ENCODE measurements at places on chromosomes 2 and 18.

DNA sequence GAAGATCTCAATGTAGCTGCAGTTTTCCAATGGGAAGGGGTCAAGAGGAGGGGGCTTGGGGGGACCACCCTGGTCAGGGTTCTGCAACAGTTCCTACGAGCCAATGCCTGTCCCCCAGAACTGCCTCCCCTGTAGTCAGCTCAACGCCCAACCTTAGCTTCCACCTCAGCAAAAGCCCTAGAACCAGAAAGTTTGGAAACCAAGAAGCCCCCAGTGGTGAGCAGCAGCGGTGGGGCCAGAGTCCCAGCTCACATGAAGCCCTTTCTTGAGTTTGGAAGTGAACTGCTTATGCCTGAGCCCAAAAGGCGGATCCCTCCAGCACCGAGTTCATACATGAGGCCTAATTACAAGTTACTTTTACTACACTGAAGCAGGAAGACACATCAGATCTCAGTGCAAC, 162.4 kb downstream of the HDAC4 start:
- DNase-seq: no peak

GRCh38 chr2:177282181-177282641, 17.7 kb upstream of the NFE2L2 start:
- DNase-seq: no peak

- DNase-seq: no peak
These were observed 6.1 kb upstream of the CCDC178 start for GRCh38 chr18:33446604-33447003.

DNA sequence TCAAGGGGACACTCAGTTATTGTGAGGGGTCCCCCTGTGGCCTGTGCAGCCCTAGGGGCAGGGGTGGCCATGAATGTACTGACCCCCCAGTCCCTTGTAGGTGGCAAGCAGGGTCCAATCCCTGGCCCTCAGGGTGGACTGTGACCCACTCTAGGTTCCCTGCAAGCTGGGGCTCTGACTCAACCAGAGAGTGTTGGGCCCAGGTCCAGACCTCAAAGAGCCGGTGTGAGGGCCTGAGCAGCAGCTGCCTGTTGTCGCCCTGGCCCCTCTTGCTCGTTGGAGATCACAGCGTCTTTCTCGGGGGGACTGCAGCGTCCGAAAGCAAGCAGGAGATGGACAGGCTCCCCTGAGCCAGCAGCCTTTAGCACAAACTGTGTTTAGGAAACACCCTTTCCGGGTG, 66.8 kb upstream of the ATG16L1 start:
- no peak for DNase-seq

GRCh38 chr2:209380293-209380692, 43.6 kb upstream of the MAP2 start:
- DNase-seq: no peak

DNA sequence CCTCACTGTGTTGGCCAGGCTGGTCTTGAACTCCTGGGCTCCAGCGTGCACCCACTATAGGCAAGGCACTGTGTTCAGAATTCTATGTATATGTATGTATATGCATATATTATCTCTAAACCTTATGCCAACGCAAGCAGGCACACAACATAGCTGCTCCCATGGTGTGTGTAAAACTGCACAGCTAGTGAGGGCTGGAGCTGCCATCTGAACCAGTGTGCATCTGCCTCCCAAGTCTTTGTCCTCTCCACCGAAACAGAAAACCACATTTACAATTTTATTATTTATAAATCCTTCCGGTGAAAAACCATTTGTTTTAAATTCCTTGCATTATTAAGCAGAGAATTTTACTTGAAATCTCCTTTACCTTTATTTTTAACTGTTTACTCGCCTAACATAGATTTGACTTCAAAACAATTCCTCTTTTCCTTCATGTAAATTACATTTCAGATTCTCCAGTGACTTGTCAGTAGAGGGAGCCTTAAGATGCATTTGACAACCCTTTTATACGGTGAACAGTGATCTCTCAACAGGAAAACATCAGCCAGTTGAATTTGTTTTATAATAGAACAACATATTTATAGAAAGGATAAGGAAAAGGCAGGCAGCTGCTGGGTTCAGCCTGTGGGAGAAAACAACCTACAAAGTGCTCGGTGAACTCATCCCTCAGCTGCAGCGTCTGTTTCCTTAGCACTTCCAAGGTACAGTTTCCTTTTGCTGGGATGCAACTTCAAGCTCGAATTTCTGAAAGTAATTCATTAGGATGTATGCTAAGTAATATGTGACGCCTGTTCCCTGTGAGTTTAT, 101.2 kb downstream of the MYT1L start:
- no peak for DNase-seq

DNA sequence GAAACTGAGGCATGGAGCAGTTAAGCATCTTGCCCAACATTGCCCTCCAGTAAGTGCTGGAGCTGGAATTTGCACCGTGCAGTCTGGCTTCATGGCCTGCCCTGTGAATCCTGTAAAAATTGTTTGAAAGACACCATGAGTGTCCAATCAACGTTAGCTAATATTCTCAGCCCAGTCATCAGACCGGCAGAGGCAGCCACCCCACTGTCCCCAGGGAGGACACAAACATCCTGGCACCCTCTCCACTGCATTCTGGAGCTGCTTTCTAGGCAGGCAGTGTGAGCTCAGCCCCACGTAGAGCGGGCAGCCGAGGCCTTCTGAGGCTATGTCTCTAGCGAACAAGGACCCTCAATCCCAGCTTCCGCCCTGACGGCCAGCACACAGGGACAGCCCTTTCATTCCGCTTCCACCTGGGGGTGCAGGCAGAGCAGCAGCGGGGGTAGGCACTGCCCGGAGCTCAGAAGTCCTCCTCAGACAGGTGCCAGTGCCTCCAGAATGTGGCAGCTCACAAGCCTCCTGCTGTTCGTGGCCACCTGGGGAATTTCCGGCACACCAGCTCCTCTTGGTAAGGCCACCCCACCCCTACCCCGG, 1.3 kb downstream of the PROC start:
- no peak for DNase-seq

DNA sequence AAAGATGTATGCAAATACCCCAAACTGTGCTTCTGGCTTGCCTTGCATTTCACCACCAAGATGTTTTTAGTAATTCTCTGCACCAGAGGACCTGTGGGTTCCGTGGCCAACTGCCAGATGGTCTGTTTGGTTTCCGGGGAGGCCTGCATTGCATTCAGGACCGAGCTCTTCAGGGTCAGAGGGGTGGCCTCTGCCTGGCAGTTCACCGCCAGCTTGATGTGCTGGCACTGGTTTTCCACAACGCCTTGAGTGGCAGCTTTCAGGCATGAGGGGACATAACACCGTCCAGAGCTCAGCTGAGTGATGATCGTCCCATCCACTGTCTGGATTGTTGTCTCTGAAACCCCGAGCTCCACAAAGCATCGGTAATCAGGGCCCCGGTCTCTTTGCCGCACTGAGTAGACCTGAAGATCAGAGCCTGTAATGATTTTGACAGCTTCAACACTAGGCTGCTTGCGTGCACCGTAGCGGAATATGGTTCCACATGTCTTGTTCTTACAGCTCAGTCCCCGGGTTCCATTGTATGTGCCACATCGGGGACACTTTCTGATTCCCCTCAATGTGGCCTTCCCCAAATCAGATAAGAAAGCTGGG, 9.4 kb downstream of the C2orf42 start:
- no peak for DNase-seq

DNA sequence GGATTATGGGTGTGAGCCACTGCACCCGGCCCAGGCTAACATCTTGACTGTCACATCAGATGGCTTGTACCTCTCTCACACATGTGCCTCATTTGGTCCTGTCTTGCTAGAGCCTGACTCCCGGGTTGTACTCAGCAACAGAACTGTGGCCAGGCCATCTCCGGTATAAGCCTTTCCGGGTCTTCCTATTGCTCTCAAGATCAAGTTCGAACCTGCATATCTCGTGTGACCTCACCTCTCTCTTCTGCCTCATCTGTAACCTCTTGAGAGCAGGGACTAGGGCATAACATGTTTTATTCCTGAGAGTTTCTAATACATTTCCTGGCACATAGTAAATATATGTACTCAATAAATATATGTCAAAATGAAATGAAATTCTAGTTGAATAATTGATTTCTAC, 114.0 kb downstream of the ACAA2 start:
- DNase-seq: no peak

GRCh38 chr2:158049129-158049855, 52.4 kb upstream of the UPP2 start:
- no peak for DNase-seq

GRCh38 chr2:105801961-105802360, 57.2 kb downstream of the NCK2 start:
- no peak for DNase-seq

DNA sequence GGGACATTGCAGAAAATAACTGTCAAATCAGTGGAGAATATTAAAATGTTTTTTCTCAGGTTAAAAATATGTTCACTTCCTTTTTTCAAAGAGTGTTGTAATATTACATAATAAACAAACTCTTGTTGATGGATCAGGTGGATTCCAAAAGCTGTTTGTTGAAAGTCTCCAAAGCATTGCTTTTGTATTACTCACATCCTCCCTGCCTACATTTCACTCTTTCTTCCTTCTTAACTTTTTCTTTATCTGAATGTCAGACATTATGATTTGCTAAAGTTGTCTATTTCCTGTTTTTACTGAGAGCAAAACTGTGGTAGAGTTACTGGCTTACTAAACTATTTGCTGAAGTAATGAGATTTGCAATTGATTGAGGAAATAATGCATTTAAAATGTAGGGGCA, 92.1 kb downstream of the CDH19 start:
- DNase-seq: no peak

All from effector CD8-positive, alpha-beta T cell (primary cell).